ENCODE measurements at places on chromosomes 1 and 21.

DNA sequence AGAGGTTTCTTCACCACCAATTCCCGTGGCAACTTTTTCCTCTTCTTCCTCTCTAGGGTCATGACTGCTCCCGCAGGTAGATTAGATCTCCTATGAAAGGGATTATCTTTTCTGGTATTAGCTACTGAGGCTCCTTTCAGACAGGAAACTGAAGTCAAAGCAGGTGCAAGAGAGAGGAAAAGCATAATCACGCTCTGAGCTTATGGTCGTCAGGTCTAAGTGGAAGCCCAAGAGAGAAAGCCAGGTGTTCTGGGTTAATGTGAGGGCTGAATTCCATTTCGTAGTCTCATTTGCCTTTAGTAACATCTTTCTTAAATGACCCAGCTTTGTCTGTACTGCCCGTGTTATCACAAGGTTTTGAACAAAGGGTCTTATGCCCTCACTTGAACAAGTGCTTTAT lies 8.3 kb upstream of the MAP3K21 start:
- DNase-seq, result no peak

DNA sequence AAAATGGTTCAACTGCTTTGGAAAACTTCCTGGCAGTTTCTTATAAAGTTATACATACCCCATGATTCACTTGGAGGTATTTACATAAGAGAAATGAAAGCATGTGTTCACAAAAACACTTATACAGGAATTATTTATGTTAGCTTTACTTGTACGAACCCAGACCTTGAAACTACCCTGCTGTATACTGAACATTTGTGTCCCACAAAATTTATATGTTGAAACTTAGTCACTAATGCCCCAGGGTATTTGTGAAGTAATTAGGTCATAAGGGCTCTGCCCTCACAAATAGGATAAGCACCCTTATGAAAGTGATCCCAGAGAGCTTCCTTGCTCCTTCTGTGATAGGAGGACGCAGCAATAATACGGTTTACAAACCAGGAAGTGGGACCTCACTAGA lies 42.7 kb upstream of the B3GALT2 start:
- no peak for DNase-seq

- DNase-seq, result no peak
These were observed 270.9 kb downstream of the CHRM3 start for GRCh38 chr1:239657291-239657690.

- DNase-seq, result no peak
These were observed 40.8 kb downstream of the CDCP2 start for GRCh38 chr1:54112027-54112426.

- DNase-seq, result no peak
These were observed 305.1 kb downstream of the LTN1 start for GRCh38 chr21:28687586-28687985.
